ENCODE measurements at places on chromosomes 12 and 14.

- no peak overlapping the region for H3K27ac ChIP-seq
- no peak for DNase-seq
- no peaks in the 10 kb centered on the region for H3K27me3 ChIP-seq
- H3K36me3 ChIP-seq, result no peaks in the 10 kb centered on the region
- no peak overlapping the region for H3K4me3 ChIP-seq
- H3K4me1 ChIP-seq, result no peaks in the 10 kb centered on the region
Measured at GRCh38 chr12:118574288-118574687, 197.9 kb downstream of the SUDS3 start.

DNA sequence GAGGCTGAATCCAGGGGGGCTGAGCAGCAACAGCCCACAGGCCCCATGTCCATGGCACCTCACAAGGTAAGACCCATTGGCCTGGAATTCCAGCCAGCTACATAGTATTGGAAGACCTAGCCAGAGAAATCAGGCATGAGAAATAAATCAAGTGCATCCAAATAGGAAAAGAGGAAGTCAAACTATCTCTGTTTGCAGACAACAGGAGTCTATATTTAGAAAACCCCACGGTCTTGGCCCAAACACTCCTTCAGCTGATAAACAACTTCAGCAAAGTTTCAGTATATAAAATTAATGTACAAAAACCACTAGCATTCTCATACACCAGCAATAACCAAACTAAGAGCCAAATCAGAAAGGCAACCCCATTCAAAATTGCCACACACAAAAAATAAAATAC lies 16.9 kb downstream of the PDE6H start:
- no peak for DNase-seq
- H3K27me3 ChIP-seq, result no peaks in the 10 kb centered on the region
- H3K4me3 ChIP-seq, result no peak overlapping the region
- H3K27ac ChIP-seq, result no peak overlapping the region

- H3K36me3 ChIP-seq, result no peaks in the 10 kb centered on the region
- H3K27me3 ChIP-seq, result peaks cover 67% of the 10 kb centered on the region
- H3K4me3 ChIP-seq, result peak overlapping the region; percentile 65
- DNase-seq, result no peak
Measured at GRCh38 chr14:103126088-103126872, 3.0 kb downstream of the TNFAIP2 start.

GRCh38 chr14:53390008-53390407 lies 236.9 kb upstream of the DDHD1 start:
- no peak overlapping the region for H3K27ac ChIP-seq
- no peak for DNase-seq
- H3K36me3 ChIP-seq, result no peaks in the 10 kb centered on the region
- no peaks in the 10 kb centered on the region for H3K4me1 ChIP-seq
- peaks cover 21% of the 10 kb centered on the region for H3K27me3 ChIP-seq
- no peak overlapping the region for H3K4me3 ChIP-seq

GRCh38 chr12:67078957-67079356 lies 190.2 kb upstream of the CAND1 start:
- no peaks in the 10 kb centered on the region for H3K4me1 ChIP-seq
- no peaks in the 10 kb centered on the region for H3K27me3 ChIP-seq
- no peak for DNase-seq
- no peak overlapping the region for H3K27ac ChIP-seq

DNA sequence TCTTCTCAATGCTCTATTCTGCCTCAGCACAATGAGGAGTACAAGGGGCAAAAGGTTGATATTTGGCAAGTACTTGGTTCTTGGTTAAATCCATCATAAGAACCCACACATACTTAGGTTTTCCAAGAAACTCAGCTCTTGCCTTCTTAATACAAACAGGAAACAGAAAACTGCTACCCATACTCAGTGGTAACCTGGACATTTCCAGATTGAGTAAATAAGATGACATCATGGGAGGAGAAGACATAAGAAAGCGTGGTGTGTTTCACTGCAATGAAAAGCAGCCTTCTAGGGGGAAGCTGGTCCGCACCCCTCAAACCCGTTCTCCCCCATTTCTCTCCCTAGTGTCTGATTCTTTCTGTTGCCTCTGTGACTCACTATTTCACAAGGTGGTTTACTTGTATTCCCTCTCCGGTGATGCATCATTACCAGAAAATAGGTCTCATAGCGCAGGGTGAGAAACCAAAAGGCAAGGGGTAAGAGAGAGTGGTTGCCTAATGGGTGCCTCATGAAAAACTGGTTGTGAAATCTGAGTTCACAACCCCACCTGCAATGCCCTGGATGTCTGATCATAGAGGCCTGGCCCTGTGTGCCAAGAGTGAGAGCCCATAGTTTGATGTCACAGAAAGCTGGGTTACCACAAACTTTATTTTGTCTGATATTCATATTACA lies 326.5 kb upstream of the TBX3 start:
- H3K4me1 ChIP-seq, result no peaks in the 10 kb centered on the region
- H3K27me3 ChIP-seq, result peaks cover 27% of the 10 kb centered on the region
- no peak overlapping the region for H3K4me3 ChIP-seq

GRCh38 chr14:61101803-61102548 lies 120.9 kb downstream of the SLC38A6 start:
- H3K27me3 ChIP-seq, result no peaks in the 10 kb centered on the region
- H3K4me3 ChIP-seq, result no peak overlapping the region
- H3K36me3 ChIP-seq, result no peaks in the 10 kb centered on the region
- H3K27ac ChIP-seq, result peak overlapping the region; percentile 87
- no peak for DNase-seq
- peaks cover 46% of the 10 kb centered on the region for H3K4me1 ChIP-seq

DNA sequence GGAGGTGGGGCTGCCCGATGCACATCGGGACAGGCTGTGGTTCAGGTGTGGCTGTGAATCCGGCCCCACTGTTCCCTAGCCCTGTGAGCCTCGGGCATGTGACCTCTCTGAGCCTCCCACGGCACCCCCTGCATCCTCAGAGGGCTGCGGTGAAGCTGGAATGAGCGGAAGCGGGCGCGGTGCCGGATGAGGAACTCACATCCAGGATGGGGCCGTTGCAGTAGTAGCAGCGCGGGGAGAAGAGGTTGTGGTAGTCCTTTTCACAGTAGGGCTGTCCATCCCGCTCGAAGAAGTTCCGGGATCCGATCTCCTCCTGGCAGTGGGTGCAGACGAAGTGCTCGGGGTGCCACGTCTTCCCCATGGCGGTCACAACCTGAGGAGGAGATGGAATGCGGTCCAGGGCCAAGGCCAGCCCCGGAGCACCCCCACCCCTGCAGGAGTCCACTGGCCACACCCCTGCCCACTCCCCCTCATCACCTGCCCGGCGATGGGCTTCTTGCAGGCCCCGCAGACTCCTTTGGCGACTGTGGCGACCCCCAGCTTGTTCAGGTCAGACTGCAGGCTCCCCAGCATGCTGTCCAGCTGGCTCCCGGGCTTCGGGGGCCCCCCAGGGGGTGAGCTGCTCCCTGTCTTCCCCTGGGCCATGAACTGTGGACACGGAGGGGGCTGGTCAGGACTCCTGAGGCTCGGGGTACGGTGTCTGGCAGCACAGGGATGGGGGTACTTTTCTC lies 13.9 kb upstream of the RPLP0 start:
- H3K27ac ChIP-seq, result no peak overlapping the region
- no peaks in the 10 kb centered on the region for H3K27me3 ChIP-seq
- H3K4me1 ChIP-seq, result peaks cover 18% of the 10 kb centered on the region
- DNase-seq, result no peak

GRCh38 chr12:52014567-52015530 lies 8.1 kb downstream of the TAMALIN start:
- peaks cover 47% of the 10 kb centered on the region for H3K4me1 ChIP-seq
- no peak overlapping the region for H3K27ac ChIP-seq
- no peak overlapping the region for H3K4me3 ChIP-seq
- no peaks in the 10 kb centered on the region for H3K27me3 ChIP-seq

DNA sequence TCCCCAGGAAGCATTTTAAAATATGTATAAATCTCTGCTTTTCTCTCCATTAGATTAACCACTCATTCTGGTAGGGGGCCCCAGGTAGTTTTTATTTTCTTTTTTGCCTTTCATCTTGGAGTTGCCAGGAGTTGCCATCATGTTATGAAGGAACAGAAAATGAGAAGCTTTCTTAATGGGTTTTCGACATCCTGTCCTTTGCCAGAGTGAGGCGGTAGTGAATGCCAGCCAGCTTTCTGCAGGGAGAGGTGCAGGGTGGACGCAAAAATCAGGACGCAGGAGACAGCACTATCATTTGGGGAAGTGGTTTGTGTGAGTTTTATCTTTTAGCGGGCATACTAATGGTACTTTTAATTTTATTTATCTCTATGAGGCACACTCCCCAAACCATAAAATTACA lies 1.7 kb downstream of the RASSF8 start:
- no peak overlapping the region for H3K27ac ChIP-seq
- H3K4me3 ChIP-seq, result no peak overlapping the region
- H3K36me3 ChIP-seq, result no peaks in the 10 kb centered on the region
- no peak for DNase-seq

DNA sequence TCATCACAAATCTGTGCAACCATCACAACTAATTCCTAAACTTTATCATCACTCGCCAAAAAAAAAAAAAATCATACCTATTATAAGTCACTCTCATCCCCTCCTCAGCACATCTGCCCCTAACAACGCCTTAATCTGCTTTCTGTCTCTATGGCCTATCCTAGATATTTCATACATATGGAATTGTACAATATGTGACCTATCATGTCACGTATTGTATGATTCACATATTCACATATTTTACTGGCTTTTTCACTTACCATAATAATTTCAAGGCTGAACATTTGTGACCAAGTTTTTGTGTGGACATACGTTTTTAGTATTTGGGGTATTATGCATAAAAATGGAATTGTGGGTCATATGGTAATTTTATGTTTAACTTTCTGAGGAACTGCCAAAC lies 400.7 kb downstream of the DAD1 start:
- H3K36me3 ChIP-seq, result no peaks in the 10 kb centered on the region
- H3K4me3 ChIP-seq, result no peak overlapping the region
- no peak overlapping the region for H3K27ac ChIP-seq
- H3K4me1 ChIP-seq, result peaks cover 9% of the 10 kb centered on the region
- DNase-seq, result no peak

DNA sequence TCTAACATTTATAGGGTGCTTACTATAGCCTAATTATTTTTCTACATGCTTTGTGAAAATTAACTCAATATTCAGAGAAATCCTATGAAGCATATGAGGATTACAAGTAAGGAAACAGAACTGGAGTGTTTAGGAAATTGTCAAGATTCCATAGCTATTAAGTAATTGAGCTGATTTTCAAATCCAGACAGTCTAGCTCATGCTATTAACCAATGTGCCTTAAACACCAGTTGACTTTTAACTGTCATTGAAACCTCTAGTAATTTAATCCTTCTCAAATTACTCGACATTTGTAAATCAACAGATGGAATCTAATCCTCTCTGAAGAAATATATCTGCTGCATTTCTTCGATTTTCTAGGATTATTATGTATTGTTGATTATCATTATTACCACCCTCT lies 488.9 kb downstream of the MDGA2 start:
- no peak overlapping the region for H3K4me3 ChIP-seq
- no peaks in the 10 kb centered on the region for H3K4me1 ChIP-seq
- no peaks in the 10 kb centered on the region for H3K27me3 ChIP-seq
- DNase-seq, result no peak

- no peaks in the 10 kb centered on the region for H3K36me3 ChIP-seq
- H3K27me3 ChIP-seq, result no peaks in the 10 kb centered on the region
- H3K4me1 ChIP-seq, result no peaks in the 10 kb centered on the region
- no peak overlapping the region for H3K4me3 ChIP-seq
- H3K27ac ChIP-seq, result no peak overlapping the region
- DNase-seq, result no peak
Measured at GRCh38 chr12:10285919-10286318, 21.8 kb upstream of the KLRD1 start.

GRCh38 chr12:109588461-109589239 lies 15.1 kb downstream of the MVK start:
- H3K4me3 ChIP-seq, result no peak overlapping the region
- H3K36me3 ChIP-seq, result peaks cover 39% of the 10 kb centered on the region
- H3K4me1 ChIP-seq, result peaks cover 55% of the 10 kb centered on the region
- peak overlapping the region; percentile 83 for H3K27ac ChIP-seq
- H3K27me3 ChIP-seq, result no peaks in the 10 kb centered on the region

GRCh38 chr12:5071496-5071895 lies 27.8 kb downstream of the KCNA5 start:
- peaks cover 6% of the 10 kb centered on the region for H3K27me3 ChIP-seq
- H3K4me3 ChIP-seq, result no peak overlapping the region
- no peak for DNase-seq
- H3K27ac ChIP-seq, result no peak overlapping the region
- H3K36me3 ChIP-seq, result no peaks in the 10 kb centered on the region
- no peaks in the 10 kb centered on the region for H3K4me1 ChIP-seq

DNA sequence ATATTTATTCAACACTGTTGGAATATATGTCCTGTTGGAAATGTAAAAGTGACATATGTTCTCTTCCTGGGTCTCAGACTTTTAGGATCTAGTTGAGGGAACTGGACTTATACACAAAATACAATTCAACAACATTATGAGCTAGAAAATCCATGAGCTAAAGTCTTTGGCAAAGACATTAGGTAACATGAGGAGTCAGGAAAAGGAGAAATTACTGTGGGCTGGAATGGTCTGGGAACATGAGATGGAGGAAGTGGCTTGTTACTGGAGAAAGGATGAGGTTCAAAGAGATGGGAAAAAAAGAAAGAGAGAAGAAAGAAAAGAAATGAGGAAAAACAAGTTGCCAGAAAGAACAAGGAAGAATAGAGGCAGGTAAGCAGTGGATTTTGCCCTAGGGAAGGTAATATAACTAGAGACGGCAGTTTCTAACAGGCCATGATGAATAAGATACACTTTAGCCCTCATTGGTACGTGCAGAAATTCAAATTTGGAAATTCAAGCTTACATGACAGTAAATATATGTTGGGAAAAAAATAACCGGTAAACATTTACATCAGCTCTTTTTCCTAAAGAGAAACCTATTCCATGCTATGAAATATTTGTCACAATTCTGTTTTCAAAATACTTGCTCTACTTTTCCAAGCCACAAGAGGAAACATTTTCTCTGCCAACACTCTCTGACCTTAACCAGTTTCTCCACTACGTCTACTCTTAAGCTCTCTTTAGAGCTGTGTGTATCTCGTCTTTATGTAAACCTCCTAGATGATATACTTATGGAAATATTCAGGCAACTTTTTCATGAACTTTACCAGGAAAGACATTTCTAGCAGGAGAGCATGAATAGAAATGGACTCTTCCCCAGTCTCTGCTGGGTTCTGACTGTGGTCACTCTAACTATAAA lies 268.8 kb upstream of the BTG1 start:
- no peak overlapping the region for H3K27ac ChIP-seq
- no peak for DNase-seq
- H3K36me3 ChIP-seq, result no peaks in the 10 kb centered on the region
- H3K4me3 ChIP-seq, result no peak overlapping the region
- H3K27me3 ChIP-seq, result no peaks in the 10 kb centered on the region

DNA sequence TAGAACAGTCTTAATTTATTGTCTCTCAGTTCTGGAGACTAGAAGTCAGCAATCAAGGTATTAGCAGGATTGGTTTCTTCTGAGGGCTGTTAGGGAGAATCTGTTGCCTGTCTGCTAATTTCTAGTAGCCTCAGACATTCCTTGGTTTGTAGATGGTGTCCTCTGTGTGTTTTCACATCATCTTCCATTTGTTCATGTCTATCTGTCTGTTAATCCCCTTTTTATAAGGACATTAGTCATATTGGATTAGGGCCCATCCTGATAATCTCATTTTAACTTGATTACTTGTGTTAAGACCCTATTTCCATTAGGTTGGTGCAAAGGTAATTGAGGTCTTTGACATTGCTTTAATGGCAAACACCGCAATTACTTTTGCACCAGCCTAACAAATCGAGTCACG lies 34.3 kb downstream of the TBC1D15 start:
- H3K27ac ChIP-seq, result no peak overlapping the region
- H3K36me3 ChIP-seq, result peaks cover 6% of the 10 kb centered on the region
- DNase-seq, result no peak
- H3K4me3 ChIP-seq, result no peak overlapping the region
- no peaks in the 10 kb centered on the region for H3K27me3 ChIP-seq
